Retina (tissue), 1 donor: ENCODE measurements at places on chromosomes 4 and X.
A peak's percentile ranks its signal among the peaks of the same experiment; 100 is the strongest.

GRCh38 chr4:33316033-33316432 lies 2595.9 kb downstream of the PCDH7 start:
- DNase-seq: no peak

DNA sequence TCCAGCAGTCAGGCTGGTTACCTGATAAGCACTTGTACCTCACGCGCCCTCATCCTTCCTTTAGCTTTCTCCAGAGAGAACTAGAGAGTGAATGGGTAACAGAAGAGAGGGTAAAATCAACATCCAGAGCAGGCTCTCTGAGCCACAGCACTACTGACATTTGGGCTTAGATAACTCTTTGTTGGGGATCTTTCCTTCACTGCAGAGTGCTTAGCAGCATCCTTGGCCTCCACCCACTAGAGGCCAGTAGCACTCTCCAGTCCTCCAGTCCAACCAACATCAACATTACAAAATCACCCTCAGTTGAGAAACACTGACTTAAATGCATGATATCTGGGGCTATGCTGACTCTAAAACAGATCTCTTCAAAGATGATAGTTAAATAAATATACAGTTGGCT lies 220.7 kb downstream of the TACR3 start:
- no peak for DNase-seq

DNA sequence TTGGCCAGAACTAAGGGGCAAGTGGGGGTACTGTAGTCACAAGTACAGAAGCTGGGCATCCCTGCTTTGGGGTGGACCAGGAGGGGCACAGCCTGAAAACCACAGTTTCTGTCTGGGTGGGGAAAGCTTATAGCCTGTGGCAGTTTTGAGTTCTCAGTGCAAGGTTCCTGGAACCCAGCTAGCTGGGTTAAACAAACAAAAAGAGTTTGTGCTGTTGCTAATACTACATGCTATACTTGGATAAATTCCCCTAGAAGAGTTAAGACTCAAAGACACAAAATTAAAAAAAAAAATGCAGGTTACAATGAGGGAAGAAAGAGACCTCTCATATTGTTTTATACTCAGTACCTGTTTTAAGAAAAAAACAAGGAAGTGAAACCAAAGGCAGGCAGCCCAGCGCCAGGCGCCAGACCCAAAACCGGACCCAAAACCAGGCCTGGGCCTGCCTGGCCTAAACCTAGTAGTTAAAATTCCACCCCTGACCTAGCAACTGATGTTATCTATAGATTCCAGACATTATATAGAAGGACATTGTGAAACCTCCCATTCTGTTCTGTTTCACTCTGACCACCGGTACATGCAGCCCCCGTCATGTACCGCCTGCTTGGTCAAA lies 50.8 kb downstream of the SLC2A9 start:
- no peak for DNase-seq

DNA sequence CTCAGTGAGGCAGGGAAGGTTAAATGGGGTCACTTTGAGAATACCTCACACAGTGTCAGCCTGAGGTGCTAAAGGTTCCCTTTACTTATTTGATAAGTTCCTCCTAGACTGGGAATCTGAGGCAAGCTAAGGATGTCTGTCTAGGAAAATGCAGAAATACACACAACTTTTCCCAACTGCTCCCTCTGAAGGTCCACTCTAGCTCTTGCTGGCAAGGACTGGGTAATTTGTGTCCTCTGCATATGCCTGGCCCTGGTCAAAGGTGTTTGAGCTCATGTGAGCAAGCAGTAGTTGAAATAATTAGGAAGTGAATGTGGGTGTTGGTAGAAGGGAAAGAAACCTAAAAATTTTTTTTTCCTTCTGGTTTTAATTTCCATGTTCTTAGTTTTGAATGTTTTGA lies 21.3 kb downstream of the TXLNG start:
- no peak for DNase-seq

DNA sequence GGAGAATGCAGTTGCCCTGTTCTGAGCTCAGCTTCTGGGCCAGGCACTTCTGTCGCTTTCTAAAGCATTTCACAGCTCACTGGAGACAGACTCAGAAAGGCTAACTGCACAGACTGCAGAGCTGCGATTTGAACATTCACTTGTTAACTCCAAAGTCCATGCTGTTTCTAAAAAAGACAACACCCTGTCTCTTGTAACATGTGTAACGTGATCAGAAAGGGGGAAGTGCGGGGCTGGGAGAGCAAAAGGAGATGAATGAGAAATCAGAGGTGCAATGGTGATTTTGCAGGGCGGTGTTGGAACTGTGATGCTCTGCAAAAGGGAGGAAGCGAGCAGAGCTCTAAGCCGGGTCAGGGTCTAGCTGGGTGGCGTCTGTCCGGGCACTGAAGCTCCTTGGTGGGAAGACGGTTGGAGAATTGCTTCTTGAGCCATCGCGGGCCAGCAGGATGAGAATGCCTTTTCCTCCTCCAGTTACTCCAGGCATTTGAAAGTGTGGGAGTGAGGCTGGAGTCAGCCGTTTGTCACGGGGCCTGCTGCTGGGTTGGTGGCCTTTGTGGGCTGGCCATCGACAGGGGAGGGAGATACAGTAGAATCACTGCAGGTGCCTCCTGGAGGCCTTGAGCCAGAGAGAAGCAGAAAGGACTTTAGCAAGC lies 20.3 kb downstream of the TBC1D14 start:
- peak; percentile 70 for DNase-seq

GRCh38 chr4:96952610-96953009 lies 1112.7 kb downstream of the PDHA2 start:
- no peak for DNase-seq

GRCh38 chr4:3035249-3035648 lies 39.1 kb downstream of the HTT-AS start:
- no peak for DNase-seq

GRCh38 chr4:95549246-95550114 lies 707 bp upstream of the UNC5C start:
- DNase-seq: peak; percentile 92

DNA sequence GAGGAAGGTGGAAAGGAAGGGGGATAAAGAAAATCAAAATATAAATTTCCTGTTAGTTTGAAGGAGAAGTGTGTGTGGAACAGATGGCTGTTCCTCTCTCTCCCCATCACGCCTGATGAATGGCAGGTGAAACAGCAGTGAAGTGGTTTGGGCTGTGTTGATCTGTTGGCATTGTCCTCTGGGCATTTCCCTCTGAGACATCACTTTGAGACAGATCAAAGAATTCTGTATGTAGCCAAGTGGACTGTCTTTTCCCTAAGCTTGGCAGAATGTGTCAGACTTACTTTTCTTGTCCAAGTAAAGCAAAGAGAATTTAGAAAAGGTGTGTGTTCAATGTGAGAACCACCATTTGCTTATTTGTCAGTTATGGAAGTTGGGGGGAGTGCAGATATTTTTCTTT lies 47.5 kb downstream of the SEPTIN11 start:
- DNase-seq: no peak

DNA sequence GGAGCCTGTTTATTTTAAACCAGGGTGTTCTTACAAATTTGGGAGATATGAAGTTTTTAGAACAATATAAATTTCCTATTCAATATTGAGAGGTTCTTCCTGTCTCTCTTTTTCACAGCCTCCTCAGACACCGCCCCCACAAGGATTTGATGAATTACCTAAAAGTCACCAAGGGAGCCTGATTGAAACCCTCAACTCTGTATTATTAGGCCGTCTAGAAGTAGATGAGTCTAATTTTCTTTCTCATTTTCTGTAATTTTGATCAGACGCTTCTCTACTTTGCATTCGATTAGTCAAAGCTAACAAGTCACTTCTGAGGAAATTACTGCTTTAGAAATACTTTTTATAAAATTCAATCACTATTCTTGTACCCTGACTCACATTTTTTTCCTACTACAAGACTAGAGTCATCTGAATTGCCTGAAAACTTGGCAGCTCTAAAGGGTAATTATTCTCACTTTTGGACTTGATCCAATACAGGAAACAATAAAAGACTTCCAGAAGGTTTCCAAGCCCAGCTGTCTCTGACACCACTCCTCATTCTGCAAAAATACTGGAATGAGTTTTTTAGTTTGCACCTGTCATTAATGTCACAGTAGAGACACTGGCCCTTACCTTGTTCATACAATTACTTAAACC lies 111.2 kb downstream of the ELOVL6 start:
- DNase-seq: no peak

DNA sequence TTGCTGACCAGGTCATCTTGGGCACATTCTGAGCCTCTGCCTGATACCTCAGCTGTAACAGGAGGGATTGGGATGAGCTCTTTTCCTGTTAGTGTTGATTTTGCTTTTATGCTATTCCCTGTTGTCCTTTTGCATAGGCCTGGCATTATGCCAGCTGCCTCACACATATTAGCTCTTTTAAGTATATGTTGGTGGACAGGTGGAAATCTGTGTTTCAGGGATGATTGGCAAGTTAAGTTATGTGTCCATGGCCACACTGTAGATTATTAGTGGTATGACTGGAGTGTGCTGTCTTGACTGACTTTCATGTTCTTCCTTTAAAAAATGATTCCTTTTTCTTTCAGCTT lies 28.9 kb downstream of the NSD2 start:
- DNase-seq: no peak

- DNase-seq: no peak
These were observed 393.3 kb downstream of the PPP3CA start for GRCh38 chr4:100954046-100954445.

- no peak for DNase-seq
These were observed 15.8 kb downstream of the SMAD1 start for GRCh38 chr4:145497199-145498149.

DNA sequence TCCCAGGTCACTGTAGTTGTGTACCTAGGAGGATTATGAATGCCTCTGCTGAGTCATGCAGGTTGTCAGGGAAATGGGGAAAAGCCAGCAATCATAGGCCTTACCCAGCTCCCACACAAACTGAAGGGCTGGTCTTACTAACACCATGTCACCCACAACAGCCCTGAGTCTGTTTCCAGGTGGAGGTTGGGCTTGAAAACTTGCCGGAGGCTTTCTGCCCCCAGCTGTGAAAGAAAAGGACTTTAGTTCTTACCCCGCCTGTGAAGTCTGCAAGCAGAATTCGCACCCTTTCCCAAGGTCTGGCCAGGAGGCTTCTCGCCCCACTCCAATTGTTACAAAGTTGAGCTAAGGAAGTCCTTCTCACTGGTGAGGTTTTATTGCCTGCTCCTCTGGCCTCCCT lies 143.9 kb downstream of the RPS6KA6 start:
- no peak for DNase-seq

DNA sequence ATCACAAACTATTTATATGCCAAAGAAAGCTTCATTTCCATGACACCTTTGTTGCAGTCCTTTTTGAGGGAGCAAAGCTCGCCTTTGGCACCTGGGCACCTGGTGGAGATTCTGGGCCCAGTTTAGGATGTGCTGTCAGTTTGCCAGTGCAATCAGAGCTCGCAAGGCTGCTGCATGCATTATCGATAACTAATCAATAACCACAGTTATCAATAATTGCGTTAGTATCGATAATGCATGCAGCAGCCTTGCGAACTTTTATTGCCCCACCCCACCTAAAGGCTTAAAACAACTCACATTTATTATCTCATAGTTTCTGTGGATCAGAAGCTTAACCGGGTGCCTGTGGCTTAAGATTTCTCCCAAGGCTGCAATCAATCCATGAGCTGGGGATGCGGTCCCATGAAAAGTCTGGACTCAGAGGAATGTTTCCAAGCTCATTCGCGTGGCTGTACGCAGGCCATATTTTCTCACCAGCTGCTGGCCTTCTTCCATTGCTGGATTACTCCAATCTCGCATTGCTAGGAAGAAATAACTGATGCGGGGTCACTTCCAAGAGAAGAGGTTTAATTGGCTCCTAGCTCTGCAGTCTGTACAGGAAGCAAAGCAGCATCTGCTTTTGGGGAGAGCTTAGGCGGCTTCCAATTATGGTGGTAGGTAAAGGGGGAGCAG lies 6.2 kb upstream of the AFAP1 start:
- DNase-seq: no peak

DNA sequence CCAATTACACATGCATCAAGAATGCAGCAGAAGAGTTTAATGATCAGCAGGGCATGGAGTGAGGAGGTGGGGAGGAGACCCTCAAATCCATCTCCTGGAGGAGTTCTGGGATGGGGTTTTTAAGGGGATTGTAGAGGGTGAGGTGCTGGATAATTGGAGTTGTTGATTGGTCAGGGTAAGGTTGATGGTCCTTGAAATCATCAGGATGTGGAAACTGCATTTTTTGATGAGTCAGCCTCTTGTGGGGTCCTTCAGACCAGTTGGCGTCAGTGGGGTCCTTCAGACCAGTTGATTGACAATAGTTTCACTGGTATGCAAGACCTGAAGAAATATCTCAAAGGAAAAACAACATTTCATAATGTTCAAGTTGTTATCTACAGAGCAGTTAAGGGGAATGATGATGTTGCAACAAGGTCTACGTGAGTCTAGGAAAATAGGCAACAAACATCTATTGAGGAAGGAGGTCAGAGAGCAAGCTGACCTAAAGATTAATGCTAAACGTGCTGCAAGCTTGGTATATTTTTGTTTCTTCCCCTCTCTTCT lies 88.3 kb downstream of the NRK start:
- no peak for DNase-seq

DNA sequence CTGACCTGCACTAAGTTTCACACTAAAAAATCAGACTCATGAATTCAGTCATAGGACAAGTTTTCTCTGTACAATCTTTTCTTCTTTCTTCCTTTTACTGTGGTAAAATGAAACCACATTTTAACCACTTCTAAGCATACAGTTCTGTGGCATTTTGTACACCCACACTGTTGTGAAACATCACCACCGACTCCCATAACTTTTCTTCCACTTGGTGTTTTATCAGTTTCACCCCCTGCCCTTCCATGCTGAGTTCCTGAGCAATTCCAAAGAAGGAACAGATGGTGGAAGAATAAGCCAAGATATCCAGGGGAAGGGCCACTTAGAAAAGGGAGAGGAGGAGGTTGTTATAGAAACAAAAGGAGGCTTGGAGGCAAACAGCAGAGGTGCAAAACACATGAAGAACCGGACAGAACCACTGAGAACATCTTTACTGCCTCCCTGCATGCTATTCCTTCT lies 22.6 kb downstream of the SLC25A4 start:
- DNase-seq: no peak

DNA sequence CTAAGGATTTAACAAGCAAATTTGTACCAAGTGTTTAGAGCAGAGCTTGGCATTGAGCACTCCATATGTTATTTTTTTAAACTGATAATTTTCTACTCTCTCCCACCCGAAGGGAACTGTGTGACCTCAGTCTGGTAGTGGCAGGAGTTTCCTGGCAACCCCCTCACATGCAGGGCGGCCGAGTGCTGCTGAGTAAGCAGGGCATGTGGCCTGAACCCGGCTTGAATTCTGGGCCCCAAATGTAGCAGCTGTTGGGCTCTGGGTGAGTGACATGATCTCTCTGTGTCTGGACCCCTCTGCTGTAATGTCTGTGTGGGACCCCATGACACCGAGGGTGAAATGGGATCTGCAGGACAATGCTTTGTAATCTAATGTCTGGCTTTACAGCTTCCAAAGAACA lies 13.6 kb upstream of the C4orf50 start:
- DNase-seq: no peak

GRCh38 chrX:153225438-153226098 lies 46.5 kb downstream of the MAGEA1 start:
- no peak for DNase-seq

- no peak for DNase-seq
These were observed 8.1 kb downstream of the RAPGEF2 start for GRCh38 chr4:159110961-159111360.
